COR-L47 (cell line): ENCODE measurements at places on chromosomes 2 and 18.
A peak's percentile ranks its signal among the peaks of the same experiment; 100 is the strongest.

DNA sequence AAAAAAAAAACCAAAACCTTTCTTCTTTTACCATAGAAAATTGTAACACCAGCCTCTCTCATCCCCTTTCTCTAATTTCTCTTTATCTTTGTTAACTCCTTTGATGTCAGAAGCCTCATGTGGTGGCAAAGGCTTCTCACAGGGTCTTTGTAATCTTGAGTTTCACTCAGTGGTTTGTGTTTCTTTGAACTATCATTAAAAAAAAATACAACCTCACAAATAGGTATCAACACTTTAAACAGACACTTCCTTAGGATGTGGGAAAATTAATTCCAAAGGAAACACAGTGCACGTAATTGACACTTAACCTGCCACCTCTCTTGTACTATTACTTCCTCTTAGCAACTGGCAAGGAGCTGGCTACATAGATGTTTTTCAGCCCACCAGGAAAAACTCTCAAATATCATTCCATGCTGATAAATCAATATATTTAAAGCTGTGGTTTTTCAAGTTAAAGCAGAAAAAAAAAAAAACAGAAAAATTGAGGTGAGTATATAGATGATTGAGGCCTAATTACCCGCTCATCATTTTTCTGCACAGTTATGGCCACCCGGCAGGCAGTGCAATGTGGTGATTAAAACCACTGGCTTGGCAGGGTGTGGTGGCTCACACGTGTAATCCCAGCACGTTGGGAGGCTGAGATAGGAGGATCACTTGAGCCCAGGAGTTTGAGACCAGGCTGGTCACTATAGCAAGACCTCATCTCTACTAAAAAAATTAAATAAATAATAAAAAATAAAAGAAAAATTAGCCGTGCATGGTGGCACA lies 193.5 kb downstream of the MYO3B start:
- no peak for DNase-seq

- peak; percentile 22 for DNase-seq
Measured at GRCh38 chr18:39647627-39648534, 2082.3 kb upstream of the CELF4 start.

GRCh38 chr18:24388957-24389356 lies 8.7 kb downstream of the OSBPL1A start:
- DNase-seq: no peak

- no peak for DNase-seq
Measured at GRCh38 chr18:74328206-74328605, 12.6 kb downstream of the C18orf63 start.

- DNase-seq: no peak
Measured at GRCh38 chr2:96663829-96664228, 21.3 kb downstream of the FER1L5 start.

DNA sequence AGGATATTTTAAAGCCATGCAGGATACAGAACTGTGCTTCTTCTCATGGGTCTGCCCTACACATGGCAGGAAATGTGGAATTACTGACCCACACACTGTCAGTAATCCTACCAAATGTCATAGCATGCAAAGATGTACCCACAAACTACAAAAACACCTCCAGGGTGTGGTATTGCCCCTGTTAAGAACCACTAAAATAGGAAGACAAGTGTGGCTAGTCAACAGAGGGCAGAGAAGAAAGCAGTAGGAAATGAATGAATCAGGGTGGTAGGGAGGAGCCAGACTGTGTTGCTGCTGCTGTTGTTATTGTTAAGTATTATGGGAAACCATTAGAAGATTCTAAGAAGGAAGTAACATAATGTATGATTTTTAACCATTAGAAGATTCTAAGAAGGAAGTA lies 556.7 kb upstream of the ACVR2A start:
- no peak for DNase-seq

DNA sequence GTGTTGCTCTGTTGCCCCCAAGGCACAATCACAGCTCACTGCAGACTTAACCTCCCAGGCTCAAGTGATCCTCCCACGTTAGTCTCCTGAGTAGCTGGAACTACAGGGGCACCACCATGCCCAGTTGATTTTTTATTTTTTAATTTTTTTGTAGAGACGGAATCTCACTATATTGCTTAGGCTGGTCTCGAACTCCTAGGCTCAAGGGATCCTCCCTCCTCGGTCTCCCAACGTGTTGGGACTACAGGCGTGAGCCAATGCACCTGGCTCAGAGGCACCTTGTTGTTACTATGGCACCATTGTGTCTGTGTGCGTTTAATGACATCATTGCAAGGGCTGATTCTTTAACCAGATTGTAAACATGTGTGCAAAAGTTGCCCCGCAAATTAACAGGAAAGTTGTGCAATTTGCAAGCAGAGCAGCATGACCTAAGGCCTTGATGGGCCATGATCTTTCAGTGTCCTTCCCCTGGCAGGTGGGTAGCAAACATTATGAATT lies 22.6 kb downstream of the TCF23 start:
- DNase-seq: no peak

- DNase-seq: no peak
Measured at GRCh38 chr18:55324166-55324565, 263.8 kb downstream of the TCF4 start.

DNA sequence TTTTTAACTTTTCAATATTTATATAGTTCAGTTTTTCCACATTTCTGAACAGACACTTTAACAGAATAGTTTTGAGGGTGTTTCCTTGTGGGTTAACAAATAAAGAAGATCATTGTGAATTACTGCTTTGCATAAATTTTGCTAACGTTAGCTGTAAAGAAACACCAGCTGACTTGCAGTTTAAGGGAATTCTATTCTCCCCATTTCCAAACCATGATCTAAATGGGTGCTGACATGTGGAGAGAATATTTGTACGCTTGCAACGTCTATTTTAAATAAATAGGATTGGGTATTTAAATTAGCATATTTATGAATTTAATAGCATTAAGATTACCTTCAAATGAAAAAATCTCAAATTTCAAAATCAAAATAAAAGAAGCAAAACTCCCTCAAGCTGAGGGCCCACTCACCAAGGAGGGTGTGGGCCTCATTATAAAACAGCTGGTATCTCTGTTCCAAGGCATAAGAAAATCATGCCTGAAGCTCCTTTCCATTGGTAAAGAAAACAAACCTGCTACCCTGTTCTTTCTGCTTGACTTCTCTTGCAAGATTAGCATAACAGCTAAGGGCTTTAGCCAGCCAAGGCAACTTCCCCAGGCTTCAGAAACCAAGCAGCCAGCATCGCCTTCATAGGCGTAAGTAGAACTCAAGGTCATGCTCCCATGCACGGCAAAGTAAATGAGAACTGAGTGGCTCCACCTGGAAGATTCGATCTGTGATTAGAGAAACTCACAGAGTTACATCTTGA lies 3.2 kb downstream of the MRO start:
- DNase-seq: no peak

DNA sequence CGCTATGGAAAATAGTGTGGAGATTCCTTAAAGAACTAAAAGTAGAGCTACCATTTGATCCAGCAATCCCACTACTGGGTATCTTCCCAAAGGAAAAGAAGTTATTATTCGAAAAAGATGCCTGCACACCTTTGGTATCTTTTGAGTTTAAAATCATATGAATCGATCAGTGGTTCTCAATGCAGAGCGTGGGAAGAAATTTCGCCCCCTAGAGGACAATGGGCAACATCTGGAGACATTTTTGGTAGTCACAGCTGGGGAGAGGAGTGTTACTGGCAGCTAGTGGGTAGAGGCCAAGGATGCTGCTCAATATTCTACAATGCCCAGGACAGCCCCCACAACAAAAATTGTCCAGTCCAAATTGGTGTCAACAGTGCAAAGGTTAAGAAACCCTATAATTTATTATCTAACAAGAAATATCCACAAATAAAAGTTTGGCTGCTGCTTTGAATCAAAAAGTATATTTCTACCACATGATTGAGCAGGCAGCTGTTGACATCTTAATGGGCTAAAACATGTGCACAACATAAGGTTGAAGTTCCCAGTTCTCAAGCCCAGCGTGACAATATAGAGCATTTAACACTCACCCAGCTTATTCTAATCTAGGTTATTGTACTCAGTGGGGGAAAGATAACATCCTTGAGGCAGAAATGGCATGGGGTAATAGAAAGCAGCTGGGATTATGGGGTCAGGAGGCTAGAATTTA lies 425.7 kb downstream of the LRATD1 start:
- no peak for DNase-seq
